ENCODE measurements at places on chromosomes 2 and 18.

DNA sequence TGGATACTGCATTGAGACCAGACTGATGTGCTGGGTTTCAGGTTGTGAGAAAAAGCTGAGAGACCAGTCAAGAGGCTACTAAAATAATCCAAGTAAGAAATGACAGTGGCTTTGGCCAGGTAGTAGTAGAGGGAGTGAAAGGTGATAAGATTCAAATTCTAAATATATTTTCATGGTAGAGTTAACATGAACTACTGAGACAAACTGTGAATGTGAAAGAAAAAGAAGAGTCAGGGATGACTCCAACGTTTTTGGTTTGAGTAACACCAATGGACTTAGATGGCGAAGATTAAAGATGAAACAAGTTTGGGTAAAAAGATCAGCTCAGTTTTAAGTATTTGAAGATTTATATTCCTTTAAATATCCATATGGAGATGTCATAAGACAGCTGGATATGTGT, 209.4 kb downstream of the ZEB2 start:
- no peak for DNase-seq

DNA sequence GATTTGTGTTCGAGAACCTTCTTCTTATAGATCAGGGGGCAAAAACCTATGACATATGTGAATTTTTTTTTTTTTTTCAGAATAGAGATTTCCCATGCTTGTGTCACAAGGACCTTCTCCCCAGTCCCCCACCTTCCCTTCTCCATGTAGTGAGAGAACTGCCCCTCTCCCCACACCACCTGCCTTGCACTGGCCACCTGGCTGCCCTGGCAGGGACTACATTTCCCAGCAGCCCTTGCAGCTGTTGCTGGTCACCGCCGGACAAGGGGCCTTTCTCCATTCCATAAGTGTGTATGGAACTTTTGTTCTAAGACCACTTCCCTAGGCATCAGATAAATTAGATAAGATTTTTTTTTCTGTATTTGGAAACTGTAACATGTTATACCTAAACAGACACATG, 22.2 kb downstream of the MBP start:
- no peak for DNase-seq

GRCh38 chr2:148642891-148643416, 1.6 kb upstream of the EPC2 start:
- no peak for DNase-seq

DNA sequence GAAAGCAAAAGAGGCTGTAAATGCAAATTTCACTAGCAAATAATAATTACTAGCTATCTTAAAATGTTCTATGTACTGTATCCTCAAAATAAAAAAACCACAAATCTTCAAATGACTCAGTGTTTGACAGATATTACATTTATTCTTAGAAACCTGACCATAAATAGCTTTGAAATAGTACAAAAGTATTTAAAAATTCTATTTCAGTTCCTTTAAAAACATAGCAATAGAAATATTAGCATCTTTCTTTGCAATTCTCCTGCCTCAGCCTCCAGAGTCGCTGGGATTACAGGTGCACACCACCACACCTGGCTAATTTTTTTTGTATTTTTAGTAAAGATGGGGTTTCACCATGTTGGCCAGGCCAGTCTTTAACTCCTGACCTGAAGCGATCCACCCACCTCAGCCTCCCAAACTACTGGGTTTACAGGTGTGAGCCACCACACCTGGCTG, 50.6 kb downstream of the MSH6 start:
- DNase-seq: no peak

GRCh38 chr18:58871514-58872420, 7.1 kb downstream of the ZNF532 start:
- DNase-seq: no peak

DNA sequence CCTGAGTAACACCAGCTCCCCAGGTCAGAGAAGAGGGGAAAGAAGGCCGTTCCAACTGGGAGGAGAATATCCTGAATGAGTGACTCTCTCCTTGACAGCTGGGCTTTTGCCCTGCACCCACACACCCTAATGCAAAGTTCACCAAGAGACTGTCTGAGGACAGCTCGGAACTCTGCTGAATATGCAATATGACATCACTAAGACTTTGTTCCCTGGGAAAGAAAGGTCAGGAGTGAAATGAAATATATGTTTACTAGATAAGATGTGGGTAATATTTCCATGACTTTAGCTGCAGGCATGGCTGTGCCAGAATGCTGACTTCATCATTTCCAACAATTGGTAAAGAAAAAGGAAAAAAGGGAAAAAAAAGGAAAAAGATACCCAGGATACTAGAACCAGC, 488.2 kb upstream of the RAB6C start:
- no peak for DNase-seq

DNA sequence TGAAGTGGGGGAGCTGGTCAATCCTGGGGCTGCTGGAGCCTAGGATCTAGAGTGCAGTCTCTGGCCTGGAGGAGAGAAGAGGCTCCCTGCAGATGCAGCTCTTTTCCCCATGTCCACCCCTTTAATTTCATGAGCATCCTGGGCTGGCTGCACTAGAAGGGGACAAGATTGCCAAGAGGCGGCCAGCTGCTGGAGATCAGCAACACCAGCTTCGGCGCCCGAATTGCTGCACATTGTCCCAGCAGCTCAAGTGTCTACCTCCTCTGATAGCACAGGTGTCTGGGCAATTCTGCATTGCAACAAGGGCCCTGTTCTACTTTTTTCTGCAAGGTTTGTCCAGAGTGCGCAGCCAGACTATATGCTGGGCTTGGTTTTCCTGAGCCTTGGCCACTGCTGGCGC, 125.7 kb downstream of the AGAP1 start:
- DNase-seq: no peak

DNA sequence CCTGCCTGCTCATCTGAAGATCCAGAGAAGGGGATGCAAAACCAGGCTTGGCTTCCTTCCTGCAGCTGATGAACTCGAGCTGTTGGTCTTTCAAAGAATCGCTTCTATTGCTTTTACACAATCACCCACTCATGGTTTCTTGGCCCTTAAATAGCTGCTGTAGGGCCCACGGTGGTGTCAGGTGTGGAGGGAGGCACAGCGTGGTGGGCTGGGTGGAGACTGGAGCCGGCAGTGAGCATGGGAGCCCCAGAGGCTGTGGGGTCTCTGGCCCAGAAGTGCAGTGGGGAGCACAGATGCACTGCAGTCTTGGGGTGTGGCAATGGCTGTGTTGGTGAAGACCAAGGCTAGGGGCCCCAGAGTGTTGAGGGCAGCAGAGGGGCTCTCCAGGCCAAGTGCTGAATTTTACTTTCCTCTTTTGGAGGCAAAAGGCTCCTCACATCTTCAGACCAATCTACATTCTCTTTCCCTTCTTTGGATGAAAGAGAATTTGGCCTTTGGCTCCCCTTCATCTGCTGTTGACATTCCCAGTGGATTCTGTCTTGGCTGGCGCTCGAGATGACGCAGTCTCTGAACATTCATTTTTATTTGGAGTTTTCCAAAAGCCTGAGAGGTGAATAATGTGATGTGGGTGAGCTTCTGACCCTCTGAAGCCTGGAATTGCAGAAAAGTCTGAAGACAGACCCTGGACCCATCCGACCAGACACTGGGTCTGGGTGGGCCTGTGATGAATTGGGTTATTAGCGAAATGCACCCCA, 70.1 kb upstream of the ASB18 start:
- no peak for DNase-seq

DNA sequence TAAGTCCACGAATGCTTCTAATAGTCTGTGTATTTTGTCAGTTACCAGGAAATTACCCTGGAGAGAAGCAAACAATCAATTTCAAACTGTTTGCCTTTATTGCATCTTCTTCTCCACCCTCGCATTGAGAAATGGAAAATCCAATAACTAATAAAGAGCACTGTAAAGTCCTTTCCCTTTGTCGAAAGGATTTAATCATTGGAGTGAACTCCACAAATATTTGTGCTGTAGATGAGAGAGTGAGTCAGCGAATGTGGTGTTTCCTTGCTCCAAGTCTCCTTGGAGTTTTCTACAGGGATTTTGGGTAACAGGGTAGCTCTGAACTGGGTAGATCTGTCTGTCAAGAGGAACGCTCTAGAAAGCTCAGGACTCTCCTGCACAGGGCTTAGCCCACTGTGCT, 240.2 kb downstream of the KCNS3 start:
- no peak for DNase-seq

GRCh38 chr2:201860636-201861066, 54.3 kb downstream of the CDK15 start:
- peak; percentile 30 for DNase-seq

DNA sequence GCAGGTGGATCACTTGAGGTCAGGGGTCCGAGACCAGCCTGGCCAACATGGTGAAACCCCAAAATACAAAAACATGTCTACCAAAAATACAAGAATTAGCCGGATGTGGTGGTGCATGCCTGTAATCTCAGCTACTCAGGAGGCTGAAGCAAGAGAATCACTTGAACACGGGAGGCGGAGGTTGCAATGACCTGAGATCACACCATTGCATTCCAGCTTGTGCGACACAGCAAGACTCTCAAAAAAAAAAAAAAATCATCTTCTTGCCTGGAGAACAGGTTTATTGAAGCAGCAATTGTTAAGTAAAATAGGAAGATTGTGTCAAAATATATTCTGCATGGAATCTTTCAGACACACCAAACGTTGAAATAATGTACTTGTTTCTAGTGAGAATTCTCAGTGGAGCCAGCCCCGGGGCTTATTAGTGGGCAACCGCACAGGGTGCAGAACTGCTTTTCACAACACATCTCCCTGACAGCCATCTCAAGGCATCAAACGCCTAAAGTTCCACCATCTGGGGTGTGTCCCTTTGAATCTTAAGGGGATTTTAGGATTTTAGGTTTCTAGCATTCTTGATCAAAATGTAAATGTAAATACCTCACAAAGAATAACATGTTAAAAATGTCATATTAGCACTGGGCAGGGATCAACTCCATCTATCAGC, 28.6 kb upstream of the PPP4R1 start:
- no peak for DNase-seq

DNA sequence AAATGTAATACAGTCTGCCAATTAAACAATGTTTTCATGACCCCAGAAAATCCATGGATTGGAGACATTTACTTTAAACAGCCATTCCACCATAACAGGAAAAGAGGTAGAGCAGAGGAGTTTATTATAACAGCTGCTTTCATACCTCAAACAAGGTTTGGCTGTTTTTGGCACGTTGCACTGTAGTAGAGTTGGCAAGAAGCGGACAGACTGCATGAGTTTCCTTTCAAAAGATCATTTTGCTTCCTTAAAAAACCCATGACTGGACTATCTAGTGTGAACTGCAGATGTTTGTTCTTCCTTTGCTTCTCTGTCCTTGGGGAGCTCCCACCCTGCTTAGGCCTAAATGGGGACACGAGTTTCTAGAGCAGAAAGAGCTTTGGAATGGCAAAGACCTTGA, 108.5 kb upstream of the THOC1 start:
- DNase-seq: no peak

DNA sequence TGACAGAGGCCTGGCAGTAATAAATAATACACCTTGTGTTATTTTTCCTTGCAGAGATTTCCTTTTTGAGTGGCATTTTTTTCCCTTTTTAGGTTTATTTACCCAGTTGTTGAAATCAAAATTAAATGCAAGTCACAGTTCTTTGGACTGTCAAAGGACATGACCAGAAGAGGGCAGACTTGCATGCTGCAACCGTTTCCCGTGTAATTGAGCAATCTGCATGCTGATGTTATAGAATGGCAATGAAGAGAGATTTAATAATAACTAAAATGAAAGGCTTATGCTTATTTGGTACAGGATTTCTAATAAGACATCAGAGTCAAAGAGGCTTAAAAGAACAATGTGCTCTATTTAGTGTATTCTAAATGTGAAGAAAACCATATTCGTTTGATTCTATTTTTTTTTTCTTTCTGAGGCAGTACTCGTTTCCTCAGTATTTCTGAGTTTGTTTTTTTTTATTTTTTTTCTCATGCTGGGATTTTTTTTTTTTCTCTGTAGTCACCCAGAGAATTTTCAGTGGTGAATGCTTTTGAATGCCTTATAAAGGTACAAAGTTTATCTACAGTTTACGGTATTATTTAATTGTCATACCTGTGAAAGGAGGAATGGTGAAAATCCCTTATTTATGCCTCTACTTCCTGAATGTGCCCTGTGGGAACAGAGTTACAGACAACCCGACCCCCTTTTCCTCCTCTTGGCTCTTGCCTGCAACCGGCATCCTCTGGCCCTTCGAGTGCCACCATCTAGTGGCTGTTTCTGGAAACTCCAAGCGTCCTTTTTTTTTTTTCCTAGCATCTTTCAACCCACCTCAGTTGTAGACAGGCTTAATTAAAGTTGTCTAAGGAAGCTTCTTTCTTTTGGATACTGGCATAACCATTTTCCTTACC, 368.5 kb downstream of the LRRTM1 start:
- no peak for DNase-seq

DNA sequence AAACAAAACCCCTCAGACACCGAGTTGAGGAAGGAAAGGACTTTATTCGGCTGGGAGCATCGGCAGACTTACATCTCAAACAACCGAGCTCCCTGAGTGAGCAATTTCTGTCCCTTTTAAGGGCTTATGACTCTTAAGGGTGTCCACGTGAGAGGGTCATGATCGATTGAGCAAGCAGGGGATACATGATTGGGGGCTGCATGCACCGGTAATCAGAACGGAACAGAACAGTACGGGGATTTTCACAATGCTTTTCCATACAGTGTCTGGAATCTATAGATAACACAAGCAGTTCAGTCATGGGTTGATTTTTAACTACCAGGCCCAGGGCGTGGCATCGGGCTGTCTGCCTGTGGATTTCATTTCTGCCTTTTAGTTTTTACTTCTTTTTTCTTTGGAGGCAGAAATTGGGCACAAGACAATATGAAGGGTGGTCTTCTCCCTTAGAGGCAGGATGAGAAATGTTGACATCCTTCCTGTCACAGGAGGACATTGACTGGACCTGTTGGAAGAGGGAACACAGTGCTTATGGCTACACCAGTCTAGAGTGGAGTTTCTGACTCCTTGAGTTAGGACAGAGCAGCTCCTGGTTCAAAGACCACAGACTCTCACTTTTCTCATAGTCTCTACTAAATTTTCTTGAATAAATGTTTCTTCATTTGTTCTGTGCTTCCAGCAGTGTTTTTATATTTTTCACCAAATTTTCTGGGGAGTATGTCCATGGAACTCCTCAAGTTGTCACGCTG, 35.8 kb downstream of the SPOPL start:
- no peak for DNase-seq

DNA sequence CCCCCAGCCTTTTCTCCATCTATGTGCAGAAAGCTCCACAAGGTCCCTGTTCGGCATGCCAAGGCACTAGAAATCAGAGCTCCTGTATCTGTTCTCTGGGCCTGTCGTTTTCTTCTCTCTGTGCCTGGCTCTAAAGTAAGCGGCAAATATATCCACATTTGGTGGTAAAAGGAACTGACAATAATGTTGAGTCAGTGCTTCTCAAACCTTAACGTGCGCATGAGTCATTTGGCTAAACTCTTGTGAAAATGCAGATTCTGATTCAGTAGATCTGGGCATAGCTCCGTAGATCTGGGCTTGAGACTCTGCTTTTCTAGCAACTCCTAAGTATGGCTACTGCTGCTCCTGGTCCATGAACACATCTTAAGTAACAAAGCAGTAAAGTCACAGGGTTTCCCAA, 16.5 kb upstream of the ACSL3 start:
- DNase-seq: no peak

GRCh38 chr2:181876614-181877063, 14.9 kb upstream of the ITPRID2 start:
- DNase-seq: no peak

Measured in activated naive CD4-positive, alpha-beta T cell treated with Interleukin-2 at 50 U/mL for 16 hours (primary cell).